ENCODE measurements at places on chromosomes 5 and 9.

DNA sequence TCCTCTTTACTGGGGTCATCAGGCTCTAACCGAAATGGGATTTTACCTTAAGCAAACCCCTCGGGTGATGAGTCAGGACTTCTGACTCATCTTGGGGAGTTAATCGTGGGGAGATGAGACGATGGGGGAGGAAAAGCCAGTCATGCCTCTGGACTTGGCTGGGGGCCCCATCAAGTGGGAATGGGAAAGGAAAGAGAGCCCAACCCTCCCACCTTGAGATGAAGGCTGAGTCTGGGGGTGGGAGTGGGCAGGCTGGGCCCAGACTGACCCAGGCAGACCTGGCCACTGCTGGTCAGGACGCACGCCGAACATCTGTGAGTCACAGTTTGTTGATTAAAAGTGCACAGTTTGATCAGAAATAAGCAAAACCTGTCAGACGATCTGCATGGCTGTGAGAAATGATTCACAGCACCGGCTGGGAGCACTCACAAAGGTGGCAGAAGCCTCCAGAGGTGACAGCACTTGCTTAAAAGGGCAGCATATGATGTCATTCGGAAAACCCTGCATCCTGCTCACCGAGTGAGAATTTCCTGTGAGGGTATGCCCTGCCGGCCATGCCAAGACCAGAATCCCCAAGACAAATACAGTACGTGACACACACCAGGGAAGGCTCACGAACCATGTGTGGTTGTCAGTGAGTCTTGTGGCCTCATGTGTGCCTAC is 50.0 kb upstream of the SLC25A51 start:
- peak; percentile 87 for DNase-seq

- DNase-seq: no peak
Observed at GRCh38 chr5:172123269-172123692, 64.7 kb downstream of the STK10 start.

DNA sequence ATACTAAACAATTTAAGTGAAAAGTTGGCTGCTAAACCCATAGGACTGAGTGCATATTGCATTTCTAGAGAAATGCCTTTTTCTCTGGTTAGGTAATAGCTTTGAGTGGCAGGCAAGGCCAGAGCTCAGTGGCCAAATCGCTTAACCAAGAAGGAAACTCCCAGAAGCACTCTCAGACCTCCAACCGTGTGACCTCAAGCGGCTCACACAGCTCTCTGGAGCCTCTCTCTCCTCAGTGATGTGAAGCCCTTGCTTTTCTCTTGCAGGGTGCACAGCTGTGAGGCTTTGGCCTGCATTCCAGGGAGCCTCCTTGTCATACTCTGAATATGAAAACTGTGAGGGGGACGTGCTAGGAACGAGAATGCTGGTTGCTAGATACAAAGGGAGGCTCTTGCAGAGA is 106.7 kb downstream of the INSYN2B start:
- no peak for DNase-seq

- DNase-seq: no peak
Observed at GRCh38 chr5:154131817-154132216, 58.7 kb upstream of the GALNT10 start.

GRCh38 chr5:132748522-132749000 is 1.3 kb downstream of the CCNI2 start:
- no peak for DNase-seq

DNA sequence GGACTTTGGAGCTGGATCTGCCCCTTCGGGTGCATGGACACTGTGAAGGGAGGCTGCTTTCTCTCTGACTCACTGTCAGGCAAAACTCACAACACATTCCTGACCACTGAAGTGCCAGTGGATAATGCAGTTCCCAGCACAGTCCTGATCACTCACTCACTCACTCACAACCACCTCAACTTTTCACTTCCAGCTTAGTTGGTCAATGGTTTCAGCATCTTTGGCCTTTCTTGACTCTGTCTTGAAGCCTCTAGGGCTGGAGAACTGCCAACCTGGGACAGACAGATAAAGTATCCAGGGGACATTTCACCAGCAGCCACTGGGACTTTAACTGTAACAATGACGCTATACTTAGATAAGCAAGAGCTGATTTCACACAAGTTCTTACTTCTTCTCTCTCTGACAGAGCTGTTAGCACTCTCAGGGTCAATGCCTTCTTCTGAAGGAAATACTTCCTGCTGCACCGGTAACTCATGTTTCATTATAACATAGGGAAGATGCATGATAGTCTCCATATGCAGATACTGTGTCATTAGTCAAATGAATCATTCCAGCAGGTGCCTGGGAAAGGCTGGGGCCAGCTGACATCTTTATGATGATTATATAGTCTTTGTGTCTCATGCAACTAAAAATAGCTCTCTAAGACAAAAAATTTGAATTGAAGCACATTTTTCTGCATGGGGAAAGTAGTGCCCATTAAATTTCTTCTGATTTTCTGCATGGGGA is 499.0 kb downstream of the SEMA5A start:
- DNase-seq: no peak

GRCh38 chr9:23934291-23934906 is 108.4 kb upstream of the ELAVL2 start:
- no peak for DNase-seq

- DNase-seq: no peak
Observed at GRCh38 chr5:137252512-137252911, 246.6 kb downstream of the SPOCK1 start.

DNA sequence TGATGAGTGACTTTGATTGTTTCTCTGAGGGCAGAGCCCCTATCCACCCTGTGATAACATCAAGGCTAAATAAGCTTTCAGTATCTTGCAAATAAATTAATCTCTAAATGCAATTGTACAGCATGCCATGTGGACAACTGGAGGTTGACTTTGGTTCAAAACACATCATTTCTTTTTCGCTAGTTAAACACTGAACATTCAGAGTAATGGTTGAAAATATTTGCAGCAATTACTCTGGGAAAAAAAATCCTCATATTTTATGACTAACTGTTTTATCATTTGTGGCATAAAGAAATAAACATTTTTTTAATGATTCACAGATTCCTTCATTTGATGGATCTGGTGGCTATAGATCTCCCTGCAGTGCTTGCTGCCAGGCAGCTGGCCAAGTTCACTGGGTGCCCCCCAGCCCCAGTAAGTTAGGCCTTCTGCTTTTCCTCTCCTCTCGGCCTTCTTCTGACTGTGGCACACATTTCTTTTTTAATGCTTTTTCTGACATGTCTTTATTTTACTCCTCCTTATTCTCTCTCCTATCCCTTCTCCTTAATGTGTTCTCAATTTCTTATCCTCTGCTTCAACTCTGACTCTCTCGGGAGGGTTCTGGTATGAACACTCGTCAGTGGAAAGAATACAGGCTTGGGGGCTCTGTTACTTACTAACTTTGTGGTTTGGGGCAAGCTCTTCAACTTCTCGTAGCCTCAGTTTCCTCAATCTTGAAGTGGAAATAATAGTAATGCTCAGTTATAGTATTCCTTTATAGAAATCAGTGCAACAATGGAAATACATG is 69.6 kb downstream of the ADAMTSL1 start:
- no peak for DNase-seq

DNA sequence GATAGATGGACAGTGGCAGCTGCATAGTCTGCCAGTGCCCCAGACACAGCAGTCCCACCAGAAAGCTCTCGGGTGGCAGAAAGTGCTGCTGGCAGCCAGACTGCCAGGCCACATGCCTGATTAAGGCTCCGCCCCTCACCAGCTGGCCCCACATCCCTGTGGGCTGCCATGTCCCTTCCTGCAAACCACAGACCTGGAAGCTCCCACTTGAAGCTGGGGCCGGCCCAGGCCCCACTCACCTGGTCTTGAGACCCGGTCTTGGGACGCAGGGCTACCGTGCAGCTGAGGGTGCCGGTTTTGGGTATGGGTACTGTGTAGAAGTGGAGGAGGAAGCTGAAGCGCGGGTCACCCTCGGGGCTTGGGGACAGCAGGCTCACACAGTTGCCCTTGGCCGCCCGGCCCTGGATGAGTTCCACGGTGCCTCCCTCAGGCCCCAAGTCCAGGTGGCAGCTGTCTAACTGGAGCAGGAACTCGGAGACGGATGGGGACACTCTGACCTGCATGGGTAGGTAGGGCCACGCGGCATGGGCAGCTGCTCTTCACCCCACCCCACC is 15.3 kb downstream of the FPGS start:
- DNase-seq: no peak

DNA sequence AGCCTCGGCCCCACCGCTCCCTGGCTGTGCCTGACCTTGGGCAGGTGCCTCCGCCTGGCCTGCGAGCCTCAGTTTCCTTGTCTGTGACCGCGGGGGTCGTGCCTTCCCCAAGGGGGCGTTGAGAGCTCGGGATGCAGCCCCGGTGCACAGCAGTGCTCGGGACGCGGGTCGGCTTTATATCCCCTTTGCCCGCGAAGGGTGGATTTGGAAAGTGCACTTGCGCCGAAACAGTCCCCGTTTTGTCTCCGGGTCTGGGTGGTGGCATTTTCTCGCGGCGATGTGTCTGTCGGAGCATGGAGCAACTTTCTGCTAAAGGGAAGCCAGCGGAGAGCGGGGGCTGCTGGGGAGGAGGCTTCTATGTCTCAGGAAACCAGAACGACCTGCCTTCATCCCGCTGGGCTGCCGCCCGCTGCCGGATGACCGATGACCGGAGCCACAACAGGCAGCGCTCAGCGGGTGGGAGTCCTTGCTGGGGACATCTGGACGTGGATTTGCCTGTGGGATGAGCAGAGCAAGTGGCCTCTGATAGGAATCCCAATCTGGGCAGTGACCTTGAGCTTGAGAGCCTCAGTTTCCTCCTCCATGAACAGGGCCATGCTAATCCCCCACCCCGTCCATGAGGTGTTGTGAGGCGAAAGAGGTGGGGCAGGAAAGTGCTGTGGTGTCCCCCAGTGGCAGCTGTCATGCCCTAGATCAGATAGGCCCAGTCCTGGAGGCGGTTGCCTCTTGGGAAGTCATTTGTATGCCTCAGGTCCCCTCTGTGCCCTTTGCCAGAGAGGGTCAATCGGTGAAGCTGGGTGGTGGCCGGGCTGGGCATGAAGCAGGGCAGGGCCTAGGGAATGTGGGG is 651 bp downstream of the HRH2 start:
- no peak for DNase-seq

Measured in HCT116 (cell line).